Colonic mucosa (tissue), 4 donors: ENCODE measurements at places on chromosomes 3 and 15.

GRCh38 chr15:69665641-69666111 is 213.1 kb downstream of the RPLP1 start:
- no peak for DNase-seq

DNA sequence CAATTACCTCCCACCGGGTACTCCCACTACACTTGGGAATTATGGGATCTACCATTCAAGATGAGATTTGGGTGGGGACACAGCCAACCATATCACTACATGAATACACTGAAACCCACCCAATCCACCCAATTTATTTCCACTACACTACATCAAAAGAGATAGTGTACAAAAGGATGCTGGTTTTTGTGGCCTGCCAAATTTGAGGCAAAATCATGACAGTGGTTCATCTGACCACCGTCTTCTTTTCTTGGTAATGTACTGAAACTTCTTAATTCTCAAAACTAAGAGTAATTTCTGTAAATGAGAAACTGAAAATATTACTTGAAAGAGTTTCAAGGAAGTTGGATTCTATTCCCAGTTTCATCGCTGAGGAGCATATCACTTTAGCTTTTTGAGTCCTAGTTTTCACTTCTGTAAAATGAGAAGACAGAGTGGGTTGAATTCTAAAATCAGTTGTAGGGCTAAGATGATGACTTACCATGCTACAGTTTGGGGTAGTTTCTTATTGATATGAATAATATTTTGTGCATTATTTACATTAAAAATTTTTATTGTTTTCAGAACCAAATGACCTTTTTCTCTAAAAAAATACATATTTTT is 360.4 kb upstream of the CNTN6 start:
- no peak for DNase-seq

DNA sequence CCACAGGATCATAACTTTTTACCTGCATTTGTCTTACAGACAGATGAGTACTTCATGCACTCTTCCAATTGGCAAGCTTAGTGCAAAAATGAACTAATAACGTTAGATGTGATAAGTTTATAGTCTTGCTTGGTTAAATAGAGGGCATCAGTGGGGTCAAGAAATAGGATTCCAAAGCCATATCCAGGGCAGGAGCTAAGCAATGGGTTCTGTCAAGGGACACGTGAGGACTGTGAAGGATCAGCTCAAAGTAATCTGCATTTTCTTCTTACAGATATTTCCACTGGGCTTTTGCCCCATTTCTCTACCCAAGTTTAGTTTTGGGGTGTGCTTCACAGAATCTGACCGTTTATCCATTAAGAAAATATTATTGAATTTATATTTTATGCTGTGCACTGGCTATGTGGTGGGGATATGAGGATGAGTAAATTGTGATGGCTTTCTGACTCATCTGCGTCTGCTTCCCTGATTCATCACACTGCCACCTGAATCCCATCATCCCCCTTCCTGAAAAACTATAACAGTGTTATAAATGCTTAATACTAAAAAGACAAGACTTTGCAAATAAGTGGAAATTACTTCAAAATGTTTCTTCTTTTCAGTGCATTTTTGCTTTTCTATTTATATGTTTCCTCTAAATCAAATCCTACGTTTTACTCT is 17.5 kb downstream of the PPP2R3A start:
- no peak for DNase-seq

- no peak for DNase-seq
Observed at GRCh38 chr15:48414015-48414414, 82.8 kb downstream of the DUT start.

DNA sequence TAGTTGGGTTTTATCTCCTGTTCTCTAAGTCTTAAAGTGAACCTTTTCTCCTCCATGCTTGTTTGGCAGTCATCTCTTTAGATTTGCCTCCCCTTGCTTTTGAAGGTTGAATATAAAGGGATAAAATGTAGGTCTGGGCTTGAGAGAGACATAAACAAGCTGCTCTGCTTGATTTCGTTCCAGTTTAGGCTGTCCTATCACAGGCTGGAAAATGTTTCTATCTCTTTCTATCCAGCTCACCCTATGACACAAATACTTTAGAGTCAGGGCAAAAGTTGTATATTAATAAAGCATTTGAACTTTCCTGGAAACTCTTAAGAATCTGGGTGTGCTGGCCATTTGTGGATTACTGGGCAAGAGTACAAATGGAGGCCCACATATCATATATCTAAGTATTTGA is 29.5 kb upstream of the ZBBX start:
- no peak for DNase-seq

DNA sequence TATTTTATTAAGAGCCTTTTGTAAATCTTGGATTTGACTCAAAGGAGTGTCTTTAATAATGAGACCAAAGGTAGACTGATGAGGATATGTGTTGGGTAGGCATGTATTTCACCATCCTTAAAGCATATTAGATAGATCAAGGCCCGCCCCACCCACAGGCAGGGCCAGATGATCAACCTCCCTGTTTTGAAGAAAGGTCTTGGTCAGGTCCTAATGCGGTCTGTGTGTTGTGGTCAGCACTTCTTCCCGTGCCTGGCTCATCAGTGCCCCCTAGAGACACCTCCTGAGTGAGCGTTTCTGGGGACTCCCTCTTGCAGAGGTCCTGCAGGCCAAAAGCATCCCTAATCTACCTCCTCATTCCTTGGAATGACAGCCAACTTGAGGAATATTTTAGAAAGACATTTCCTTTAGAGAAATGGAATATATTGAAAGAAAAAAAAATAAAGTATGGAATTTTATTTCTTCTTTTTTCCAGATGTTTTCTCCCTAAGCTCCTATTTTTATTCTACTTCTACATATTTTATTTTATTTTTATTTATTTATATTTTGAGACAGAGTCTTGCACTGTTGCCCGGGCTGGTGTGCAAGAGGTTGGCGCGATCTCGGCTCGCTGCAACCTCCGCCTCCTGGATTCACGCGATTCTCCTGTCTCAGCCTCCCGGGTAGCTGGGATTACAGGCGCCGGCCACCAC is 6.0 kb downstream of the TM4SF4 start:
- DNase-seq = peak; percentile 86

DNA sequence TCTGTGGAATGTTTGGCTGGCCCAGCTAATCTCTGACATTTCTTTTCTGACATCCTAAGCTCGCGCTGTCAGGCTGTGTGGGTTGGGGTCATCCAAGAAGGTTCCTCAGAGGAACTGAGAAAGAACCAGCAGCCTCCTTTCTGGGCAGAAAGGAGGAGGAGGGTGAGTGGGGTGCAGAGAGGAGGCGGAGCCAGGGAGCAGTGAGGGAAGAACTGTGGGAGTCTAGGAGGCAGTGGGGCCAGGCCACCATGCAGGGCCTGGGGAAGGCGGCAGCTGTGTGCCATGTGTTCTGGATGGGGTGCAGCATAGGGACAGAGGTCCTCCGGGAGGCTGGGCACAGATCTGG is 5.3 kb downstream of the SEMA7A start:
- no peak for DNase-seq

DNA sequence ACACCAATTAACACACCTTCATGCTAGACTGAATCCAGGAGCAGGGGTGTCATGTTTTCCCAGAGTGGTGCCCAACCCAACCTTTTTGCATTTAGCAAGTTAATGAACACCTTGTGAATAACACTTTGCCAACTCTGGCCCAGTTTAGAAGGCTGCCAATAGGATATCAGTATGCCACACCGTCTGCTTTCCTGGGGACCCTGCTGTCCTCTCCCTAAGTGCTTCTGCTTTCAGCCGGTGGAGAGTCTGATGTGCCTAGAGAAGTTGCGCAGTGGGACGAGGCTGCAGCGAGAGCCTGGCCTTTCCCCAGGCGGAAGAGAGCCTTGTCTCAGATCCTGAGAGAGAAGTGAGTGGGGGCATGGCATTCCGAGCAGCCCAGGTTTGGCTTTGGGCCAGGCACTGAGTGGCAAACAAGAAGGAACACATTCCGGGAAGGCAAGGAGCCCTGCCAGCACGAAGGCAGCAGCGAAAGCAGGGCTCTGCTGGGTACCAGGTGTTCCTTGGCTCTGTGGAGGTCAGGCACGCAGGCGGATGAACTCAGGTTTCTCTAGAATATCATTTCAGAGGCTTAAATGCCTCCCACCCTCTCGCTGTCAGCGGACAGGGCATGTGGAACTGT is 36.9 kb downstream of the SENP8 start:
- DNase-seq = peak; percentile 86

DNA sequence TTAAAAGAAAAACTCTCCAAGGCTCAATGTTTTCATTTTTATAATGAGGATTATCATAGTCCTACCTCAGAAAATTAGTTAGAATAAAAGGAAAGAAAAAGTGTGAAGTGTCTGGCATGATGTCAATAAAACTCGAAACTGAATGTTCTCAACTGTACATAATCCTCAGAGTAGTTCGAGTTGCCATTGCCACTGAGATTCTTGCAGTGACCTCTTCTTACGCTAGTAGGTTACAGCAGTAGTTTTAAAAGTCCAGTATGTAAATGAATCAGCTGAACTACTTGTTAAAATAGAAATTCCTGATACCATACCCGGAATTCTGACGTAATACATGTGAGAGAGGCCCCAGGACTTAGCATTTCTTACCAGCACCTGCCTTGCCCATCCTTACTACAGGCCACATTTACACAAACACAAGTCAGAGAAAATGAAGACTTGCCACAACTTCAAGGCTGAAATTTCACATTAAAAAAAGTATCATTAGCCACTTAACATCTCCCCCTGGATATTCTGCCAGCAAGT is 502.6 kb downstream of the FGF12 start:
- DNase-seq = no peak

DNA sequence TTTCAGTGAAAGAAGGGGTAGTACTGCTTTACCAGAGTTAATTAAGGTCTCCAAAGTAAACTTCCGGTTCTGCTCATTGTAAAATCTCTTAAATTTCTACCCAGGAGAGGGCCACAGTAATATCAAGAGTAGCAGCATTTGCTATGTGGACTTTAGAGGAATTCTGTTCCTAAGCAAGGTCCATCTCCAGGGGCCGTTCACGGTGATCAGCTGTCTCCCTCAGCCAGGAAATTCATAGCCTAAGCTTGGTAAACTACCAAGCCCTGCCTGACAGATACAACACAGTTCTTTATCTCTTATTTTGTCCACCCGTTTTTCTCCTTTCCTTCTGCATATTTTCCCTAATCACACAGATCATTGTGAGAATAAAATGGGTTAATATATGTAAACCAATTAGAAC is 2.3 kb downstream of the DUT start:
- no peak for DNase-seq

DNA sequence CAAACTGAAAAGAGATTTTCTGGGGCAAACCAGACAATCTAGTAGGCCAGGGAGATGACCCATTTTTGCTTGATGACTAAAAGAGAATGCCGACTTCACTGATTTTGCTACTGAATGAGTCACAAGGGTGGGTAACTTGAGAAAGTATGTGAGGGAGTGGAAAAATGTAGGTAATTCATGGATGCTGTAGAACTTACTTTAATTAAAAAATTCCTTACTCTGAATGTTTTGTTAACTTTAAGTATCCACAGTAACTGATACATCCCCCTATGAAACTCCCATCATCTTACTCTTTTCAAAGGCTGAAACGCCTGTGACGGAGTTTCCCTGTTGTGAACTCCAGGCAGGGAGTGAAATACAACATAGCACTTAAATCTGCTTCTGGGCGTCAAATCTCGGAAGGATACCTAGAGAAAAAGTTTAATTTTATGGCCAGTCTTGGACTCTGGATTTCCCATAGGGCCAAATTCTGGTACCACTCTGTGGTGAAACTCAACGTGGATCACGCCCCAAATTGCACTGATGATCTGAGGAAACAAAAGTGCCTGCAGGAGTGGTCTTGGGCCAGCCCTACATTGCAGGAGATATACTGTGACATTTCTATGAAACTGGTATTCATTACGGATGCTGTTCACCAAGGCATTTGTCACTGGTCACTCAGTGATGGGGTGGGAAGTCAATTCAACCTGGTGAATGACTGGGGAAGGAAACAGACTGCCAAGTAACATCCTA is 24.0 kb downstream of the GOLIM4 start:
- DNase-seq = no peak

DNA sequence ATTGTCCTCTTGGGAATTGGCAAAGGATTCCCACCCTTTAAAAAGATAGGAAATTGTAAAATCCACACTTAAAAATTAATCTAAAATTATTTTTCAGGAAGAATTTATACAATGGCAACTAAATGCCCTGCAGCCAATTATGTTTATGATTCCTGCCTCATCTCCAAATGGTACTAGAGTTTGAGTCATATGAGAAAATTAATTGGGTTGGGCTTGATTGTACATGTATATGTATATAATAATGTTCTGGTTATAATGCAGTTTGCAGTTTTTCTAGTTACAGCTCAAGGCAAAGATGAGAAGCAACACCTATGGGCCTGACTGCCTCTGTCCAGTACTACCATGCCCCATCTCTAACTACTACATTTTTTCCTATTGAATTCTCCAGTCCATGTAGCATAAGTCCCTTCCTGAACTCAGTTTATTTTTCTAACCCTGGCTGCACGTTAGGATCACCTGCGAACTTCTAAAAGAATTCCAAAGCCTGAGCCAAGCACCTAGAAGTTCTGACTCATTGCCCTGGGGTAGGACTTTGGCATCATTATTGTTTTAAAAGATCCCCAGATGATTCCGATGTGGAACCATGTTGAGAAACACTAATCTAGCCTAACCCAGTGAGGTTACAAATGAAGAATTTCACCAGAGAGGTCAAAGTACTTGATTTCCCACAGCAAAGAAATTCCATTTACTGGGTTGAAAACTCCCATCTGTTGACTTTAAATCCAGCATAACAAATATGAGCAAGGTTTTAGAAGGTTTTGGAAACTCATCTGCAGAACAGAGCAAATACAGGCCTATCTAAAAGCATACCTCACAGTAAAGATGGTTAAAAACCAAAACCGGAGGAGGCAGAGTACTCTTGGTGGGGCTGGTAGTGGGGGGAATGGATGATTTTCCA is 19.4 kb downstream of the TGFBR2 start:
- no peak for DNase-seq

- DNase-seq = no peak
Observed at GRCh38 chr3:154427685-154428285, 2.2 kb downstream of the GPR149 start.

DNA sequence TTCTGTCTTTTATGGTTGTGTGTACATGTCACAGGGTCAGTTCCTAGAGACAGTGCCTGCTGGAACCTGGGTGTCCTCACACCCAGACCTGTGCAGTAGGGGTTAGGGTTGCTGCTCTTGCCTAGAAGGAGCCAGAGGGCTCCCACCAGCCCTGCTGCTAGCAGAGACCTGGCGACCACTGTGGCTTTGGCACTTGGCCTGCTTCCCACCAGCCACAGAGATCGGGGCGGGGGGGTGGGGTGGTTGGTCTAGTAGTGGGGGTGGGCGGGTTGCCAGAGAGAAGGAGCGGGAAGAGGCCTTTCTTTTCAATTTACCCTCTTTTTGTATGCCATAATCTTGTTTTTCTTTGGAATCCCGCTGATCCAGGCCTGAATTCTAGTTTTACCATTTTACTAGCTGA is 29.4 kb downstream of the EEFSEC start:
- DNase-seq = no peak

- no peak for DNase-seq
Observed at GRCh38 chr3:41044523-41044922, 154.8 kb upstream of the CTNNB1 start.

GRCh38 chr15:77418966-77419835 is 703 bp downstream of the PEAK1 start:
- DNase-seq = peak; percentile 56

- no peak for DNase-seq
Observed at GRCh38 chr15:58284293-58284692, 146.1 kb downstream of the AQP9 start.
